Fibroblast of skin of abdomen (primary cell): ENCODE measurements at places on chromosomes 4 and X.

GRCh38 chr4:37821953-37822605 lies 4.4 kb upstream of the PGM2 start:
- no peak for DNase-seq

- peak; percentile 96 for DNase-seq
Observed at GRCh38 chr4:114272226-114272625, 292.8 kb upstream of the ARSJ start.

DNA sequence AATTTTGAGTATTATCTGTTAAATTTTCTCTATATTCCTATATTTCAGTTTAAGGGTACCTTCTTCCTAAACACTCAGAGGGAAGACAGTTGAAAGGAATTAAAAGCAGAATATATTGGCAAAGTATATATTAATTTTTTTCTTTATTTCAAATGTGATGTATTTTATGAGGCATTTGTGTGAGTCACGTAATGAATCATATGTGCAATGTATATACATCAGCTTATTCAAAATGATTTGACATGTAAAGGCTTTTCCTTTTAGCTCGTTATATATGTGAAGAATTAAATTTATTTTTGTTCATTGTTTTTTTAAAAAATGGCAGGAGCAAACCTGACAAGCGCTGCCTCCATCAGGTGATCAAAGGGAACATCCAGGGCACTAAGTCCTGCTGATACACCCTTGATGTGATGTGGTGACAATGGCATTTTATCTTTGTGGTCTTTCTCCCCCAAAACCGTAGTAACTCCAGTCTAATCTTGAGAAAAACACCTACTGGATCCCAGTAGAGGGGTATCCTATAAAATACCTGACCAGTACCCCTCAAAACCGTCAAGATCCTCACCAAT lies 8.9 kb downstream of the WWC2 start:
- peak; percentile 55 for DNase-seq

- DNase-seq = peak; percentile 55
Observed at GRCh38 chr4:31518796-31519250, 798.7 kb downstream of the PCDH7 start.

- no peak for DNase-seq
Observed at GRCh38 chr4:89249716-89250361, 57.8 kb downstream of the GPRIN3 start.

- no peak for DNase-seq
Observed at GRCh38 chrX:9557091-9557490, 92.2 kb downstream of the TBL1X start.

GRCh38 chr4:21806991-21807390 lies 141.6 kb downstream of the KCNIP4 start:
- DNase-seq = no peak

DNA sequence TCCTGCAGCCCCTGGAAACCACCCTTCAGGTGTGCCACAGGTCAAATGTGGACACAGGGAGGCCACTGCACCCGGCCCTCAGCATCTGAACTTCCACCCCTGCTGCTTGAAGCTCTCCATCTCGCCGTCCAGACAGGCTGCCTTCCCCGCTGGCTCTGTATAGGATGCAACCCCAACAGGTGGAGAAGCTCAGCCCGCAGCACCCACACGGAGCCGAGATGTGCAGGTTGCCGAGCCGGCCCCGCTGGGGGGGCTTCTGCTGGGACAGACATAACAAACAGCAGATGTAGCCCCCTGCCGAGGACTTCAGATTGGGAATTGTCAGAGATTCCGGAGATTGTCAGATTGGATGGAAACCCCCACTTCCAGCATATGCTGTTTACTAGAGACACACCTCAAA lies 20.5 kb downstream of the TMEM187 start:
- DNase-seq = no peak

DNA sequence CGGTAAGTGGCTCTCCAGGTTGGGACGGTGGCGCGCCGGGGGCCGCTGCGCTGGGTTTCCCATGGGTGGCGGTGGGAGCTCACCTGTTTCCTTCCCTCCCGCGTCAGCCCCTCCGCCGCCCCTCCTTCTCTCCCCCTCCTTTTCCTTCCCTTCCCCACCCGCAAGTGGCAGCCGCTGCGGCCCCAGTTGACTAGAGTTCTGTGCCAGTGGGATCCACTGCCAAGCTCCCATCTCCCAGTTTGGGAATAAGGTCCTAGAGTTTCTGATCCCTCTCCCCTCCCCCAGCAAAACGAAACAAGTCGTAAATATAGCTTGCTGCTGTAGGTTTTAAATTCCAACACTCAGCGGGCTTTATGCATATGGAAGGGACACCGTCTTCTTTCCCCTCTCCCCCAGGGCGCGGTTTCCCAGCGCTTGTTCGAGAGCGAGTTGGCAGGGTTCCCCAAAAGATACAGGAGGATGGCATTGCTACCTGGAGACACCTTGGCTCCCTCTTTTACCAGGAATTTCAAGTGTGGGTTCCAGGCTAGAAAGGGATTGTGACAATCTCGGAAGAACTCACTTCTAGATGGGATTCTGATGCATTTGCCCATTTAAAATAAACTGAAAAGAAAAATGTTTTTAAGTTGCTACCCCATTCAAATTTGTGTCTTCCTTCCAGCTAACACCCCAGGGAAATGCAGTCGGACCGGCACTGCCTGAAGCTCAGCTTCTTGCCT lies 1.2 kb downstream of the TLL1 start:
- no peak for DNase-seq

DNA sequence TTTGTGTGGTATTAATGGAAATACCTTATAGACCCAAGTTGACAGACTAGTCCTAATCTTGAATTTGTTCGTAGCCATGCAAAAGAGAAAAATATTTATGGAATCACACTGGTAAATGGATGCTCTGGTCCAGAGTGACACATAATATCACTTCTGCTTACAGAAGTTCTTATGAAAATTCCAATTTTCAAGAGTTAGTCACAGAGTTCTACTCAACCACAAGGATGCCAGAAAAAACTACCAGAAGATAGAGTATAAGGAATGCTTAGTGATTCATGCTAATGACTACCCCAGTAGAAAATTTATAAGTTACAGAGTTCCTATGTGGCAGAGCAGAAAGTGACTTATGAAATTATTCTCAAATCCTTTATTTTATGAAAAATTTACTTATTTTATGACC lies 1384.8 kb downstream of the FAM133A start:
- DNase-seq = peak; percentile 82

DNA sequence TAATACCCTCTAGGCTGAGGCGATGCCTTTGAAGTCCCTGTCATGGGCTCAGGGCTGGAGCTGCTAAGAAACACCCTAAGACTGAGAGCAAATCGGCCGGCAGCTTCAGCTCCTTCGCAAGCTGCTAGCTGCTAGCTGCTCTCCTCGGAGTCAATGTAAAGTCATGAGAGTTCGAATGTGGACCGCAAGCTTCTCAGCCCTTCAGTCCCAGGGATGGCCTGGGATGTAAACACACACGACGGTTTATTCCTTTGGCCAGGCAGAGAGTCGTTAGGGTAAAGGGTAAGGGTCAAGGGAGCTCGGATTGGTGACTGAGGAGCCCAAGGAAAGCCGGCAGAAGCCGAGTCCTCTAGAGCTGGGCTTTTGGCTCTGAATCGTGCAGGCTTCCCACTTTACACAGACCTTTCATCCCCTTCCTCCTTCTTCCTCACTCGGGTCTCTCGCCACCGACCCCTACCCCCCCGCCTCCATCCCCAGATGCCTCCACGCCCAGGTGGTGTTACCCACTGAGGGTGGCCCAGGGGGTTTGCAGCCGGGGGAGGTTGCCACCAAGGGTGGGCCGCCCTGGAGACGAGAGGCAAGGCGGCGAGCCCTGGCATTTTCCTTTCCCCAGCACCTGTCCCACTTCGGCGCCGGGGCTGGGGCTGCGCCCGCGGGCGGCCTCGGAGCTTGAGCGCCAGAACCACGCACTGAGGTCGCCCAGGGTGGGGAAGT lies 3.1 kb upstream of the BCORL1 start:
- no peak for DNase-seq

- peak; percentile 59 for DNase-seq
Observed at GRCh38 chr4:69910016-69910782, 20.7 kb upstream of the CSN1S1 start.

DNA sequence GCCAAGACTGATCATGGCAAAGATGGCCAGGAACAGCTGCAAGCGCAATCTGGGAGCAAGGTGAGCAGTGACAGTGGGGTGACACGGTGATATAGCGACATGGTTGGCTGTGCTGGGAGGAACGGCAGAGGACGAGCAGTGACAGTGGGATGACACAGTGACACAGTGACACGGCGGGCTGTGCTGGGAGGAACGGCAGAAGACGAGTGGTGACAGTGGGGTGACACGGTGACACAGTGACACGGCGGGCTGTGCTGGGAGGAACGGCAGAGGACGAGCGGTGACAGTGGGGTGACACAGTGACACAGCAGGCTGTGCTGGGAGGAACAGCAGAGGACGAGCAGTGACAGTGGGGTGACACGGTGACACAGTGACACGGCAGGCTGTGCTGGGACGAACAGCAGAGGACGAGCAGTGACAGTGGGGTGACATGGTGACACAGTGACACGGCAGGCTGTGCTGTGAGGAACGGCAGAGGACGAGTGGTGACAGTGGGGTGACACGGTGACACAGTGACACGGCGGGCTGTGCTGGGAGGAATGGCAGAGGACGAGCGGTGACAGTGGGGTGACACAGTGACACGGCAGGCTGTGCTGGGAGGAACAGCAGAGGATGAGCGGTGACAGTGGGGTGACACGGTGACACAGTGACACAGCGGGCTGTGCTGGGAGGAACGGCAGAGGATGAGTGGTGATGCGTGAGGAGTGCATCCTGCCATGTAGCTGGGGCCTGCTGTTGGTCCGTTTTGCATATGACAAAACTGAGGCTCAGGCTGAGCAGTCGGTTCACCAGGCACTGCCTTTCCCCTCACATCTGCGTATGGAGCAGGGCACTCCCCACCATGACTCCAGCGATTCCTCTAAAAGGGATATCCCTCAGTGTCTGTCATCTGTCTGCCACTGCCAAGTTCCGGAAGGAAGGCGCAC lies 36.0 kb upstream of the MXD4 start:
- DNase-seq = no peak
